ENCODE measurements at places on chromosomes 16 and 17.

DNA sequence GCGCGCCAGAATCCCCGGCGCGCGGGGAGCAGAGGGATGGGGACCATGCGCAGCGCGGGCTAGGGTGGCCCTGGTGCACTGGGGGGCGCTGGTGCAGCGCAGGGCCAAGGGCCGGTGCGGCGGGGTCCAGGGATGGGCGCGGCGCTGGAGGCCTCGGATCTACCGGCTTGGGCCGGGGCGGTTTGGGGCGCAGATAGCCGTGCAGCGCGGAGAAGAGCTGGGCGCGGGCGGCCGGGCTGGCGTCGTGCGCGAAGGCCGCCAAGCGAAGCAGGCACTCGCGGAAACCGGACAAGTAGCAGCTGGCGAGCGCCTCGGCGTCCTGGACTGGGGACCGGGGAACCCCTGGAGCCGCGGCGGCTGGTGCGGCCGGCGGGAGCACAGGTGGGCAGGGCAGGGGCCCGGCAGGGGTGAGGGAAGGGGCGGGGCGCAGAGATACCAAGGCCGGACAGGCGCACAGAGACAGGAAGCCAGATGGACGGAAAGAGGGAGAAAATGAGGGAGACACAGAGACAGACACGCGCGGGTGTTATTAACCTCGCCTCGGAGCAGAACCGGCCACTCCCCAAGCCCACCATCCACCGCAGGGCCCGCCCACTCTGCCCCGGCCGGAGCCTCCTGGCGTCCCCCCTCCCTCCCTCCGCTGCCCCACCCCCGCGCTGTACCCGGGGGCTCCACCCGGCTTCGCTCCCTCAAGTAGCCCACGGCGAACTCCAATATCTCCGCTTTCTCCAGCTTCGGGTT is 2.1 kb downstream of the HES7 start:
- DNase-seq, result peak; percentile 37

DNA sequence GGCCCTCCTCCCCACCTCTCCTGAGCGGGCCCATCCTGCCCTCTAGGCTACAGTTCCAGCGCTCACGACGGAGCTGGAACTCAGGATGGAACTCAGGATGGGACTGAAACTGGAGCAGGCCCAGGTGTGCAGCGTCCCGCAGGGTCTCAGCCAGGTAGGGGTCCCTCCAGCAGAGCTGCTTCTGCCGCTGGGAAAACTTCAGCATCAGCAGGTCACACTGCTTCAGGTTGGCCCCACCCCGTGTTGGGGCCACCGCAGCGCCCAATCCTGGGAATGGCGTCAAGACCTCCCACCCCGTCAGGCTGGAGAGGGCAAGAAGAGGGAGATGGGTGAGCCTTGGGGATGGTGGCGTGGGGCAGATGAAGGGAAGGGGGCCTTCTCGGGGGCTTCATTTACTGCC is 62.6 kb upstream of the TMEM97 start:
- DNase-seq, result no peak

DNA sequence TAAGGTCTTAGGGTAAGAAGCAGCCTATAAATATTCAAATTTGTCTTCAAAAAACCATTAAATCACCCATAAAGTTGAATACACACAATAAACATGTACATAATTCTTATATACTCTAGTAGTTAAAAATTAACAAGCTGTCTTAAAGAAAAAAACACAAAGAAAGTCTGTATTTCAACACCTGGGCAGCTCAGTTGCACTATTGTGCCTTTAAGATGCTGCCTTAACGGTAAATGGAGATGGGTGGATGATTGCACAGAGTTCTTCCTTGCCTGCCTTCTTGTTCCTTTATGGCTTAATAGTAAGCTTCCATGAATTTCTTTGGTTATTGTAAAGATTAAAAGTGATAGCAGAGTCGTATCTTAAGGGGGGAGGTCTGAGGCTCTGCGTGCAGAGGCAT is 105.1 kb downstream of the TOX3 start:
- no peak for DNase-seq

DNA sequence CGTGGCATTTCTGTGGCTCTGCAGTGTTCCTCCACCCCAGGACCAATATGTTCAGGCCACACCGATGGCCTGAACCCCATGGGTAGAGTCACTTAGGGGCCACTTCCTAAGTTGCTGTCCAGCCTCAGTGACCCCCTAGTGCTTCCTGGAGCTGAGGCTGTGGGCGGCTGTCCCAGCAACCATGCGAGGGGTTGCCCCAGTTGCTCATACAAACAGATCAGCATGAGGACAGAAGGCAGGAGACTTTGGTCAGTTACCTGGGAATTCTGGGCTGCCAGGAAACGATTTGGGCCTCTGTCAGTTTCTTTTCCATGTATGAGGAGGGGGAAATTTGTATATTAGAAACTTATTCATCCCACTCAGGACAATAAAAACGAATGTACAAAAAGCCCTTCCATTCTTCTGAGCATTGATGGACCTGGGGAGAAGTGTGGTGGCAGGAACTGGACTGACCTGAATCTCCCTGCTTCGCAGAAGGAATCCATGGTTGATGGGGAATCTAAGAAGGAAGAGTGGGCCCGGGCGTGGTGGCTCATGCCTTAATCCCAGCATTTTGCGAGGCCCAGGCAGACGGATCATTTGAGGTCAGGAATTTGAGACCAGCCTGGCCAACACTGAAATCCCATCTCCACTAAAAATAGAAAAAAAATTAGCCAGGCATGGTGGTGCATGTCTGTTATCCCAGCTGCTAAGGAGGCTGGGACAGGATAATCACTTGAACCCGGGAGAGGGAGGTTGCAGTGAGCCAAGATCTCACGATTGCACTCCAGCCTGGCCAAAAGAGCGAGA is 4.9 kb upstream of the IL32 start:
- no peak for DNase-seq

- DNase-seq, result no peak
Observed at GRCh38 chr17:2456475-2456874, 55.2 kb downstream of the METTL16 start.

GRCh38 chr16:4350365-4350786 is 745 bp downstream of the PAM16 start:
- no peak for DNase-seq

GRCh38 chr17:76492989-76493501 is 8.2 kb downstream of the RHBDF2 start:
- DNase-seq, result peak; percentile 97

- no peak for DNase-seq
Observed at GRCh38 chr17:70882504-70882903, 713.2 kb downstream of the KCNJ2 start.

- DNase-seq, result no peak
Observed at GRCh38 chr16:85793662-85794298, 5.6 kb downstream of the EMC8 start.

DNA sequence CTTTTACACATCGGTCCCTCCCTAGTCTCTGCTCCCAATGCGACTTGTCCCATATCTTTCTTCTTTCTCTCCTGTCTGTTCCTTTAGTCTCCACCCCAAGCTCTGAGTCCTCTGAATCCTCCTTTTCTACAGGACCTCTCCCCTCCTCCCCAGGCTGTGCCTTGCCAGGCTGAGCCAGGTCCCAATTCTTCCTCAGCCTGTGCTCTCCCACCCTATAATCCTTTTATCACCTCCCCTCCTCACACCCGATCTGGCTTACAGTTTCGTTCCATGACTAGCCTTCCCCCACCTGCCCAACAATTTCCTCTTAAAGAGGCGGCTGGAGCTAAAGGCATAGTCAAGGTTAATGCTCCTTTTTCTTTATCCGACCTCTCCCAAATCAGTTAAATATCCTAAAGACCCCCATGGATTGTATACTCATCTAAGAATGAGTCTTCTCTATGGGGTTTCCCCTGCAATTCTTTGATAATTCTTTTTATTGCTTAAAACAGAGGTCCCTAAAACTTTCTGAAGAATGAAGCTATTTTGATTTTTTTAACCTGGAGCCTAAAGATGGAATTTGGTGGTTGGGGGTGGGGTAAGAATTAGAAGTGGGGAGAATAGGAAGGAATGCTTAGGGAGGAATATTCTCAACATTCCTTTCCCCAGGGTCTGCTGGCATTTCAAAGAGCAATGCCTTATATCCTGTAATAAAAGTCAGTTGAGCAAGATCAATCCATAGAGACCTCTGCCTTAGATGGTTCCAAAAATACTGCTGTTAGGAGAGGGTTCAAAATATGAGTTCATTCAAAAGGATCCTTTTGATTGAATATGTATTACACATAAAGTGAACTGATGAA is 102.8 kb downstream of the MYO1D start:
- no peak for DNase-seq

DNA sequence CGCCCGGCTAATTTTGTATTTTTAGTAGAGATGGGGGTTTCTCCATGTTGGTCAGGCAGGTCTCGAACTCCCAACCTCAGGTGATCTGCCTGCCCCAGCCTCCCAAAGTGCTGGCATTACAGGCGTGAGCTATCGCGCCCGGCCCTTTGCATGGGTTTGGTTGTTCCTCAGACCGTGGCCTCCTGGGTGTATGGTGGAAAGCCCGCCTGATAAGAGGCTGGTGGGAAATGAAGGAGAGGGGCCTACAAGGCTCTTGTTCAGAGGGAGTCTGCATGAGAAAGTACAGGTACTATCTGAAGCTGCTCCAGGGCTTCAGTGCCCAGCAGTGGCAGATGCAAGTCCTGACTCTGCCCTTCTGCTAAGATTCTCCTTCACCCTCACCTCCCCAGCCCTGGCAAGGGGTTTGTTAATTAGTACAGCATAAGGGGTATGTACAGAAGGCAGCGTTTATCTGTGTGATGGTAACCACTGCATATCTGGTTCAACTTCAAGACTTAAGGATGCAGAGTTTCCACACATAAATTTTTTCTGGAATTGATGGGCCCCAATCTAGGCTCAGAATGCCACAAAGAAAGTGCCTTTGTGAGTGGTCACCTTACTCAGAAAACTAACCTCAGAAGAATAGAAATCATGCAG is 24.2 kb downstream of the GRB7 start:
- DNase-seq, result no peak

Data from MV-4-11 (cell line).